Activated T-cell treated with anti-CD3 and anti-CD28 coated beads, Interleukin-2, amount 50 U/mL, for 72 hours (primary cell): ENCODE measurements at places on chromosomes 5 and 9. TPM values are rescaled to one million over a fixed set of nuclear protein-coding genes. Genes with fewer than 3 reads are reported as not detected.

DNA sequence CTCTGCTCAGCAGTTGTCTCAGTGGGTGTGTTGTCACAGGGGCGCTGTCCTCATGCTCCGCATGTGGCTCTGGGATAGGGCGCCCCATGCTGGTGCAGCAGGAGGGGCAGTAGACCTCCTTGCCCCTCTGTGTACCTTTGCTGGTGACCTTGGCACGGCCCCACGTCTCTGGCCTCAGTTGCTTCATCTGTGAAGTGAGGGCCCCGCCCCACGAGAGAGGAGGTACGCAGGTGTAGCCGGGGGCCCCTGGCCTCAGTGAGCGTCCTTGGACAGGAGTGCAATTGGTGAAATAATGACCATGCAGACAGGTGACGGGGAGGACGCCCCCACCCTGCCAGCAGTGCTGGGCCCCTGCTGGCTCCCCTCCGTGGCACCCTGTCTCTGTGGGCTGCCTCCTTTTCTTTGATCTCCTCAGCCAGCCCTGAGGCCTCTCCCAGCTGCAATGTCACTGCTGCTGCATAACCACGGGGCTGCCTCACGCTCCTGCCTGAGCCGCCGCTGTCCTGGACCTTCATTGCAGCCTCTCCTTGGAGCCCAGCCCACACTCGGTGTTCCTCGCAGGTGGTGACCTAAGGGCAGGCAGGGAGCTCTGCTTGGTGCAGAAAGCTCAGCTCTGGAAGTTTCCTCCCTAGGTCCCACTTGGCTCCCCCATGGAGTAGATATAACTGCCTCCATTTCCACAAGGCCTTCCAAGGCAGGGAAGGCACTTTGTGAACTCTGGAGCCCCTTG is 57.3 kb downstream of the PHF2 start:
- DNase-seq = no peak

DNA sequence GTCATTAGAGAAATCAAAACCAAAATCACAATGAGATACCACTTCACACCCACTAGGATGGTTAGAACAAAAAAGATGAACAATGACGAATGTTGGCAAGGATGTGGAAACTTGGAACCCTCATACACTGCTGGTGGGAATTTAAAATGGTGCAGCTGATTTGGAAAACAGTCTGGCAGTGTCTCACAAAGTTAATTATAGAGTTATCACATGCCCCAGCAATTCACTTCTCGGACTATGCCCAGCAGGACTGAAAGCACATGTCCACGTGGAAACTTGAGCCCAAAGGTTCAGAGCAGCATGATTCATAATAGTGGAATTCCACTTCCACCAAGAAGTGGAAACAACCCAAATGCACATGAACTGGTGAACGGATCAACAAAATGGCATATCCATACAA is 85.0 kb upstream of the HRH2 start:
- no peak for DNase-seq

BTNL3 gene
- 0.10 TPM for total RNA-seq

- DNase-seq = no peak
These were observed 399.5 kb downstream of the ENC1 start for GRCh38 chr5:74240783-74241750.

OGN gene
- total RNA-seq = not detected

- no peak for DNase-seq
These were observed 237.1 kb downstream of the DMRTA1 start for GRCh38 chr9:22683700-22684075.

DNA sequence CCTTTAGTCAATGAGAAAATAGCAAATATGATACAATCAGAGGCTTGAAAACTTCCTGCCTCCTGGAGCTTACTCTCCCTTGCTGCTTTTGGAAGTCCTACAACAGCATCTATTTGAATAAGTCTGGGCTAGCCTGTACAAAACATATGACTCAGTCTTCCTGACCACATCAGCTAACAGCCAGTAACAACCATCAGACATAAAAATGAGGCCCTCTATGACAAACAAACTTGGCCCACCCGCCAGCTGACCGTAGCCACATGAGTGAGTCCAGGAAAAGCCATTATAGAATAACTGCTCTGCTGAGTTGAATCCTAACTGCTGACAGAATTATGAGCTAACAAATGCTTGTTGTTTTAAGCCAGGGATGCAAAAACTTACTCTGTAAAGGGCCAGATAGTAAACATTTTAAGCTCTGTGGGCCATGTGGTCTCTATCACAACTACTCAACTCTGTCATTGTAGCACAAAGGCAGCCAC is 347.6 kb downstream of the PTPRD start:
- no peak for DNase-seq

GRCh38 chr9:134914501-134914834 is 3.2 kb downstream of the FCN1 start:
- DNase-seq = no peak

GRCh38 chr9:16485160-16485559 is 385.3 kb downstream of the BNC2 start:
- no peak for DNase-seq

GRCh38 chr5:127398508-127398907 is 107.9 kb downstream of the MEGF10 start:
- DNase-seq = no peak
